ENCODE measurements at places on chromosomes 3 and 15.
A peak's percentile ranks its signal among the peaks of the same experiment; 100 is the strongest.

GRCh38 chr15:54644796-54645195 lies 551.9 kb downstream of the RSL24D1 start:
- no peak for DNase-seq

DNA sequence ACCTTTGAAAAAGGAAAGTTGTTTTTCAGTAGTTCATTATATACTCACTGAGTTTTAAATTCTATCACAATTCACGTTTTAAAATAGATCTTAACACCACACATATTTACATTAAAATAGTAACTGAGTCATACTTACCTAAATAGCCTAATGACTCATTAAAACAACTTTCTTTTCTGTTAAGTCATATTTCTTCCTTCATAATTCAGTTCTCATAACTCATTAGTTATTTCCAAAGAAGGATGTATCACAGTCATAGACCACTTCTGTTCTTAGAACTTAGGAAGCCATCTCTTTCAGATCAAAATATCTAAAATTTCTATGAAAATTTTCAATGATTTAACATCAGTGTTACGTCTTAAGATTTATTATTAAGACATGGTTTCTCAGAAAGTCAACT lies 885.9 kb downstream of the FHIT start:
- no peak for DNase-seq

DNA sequence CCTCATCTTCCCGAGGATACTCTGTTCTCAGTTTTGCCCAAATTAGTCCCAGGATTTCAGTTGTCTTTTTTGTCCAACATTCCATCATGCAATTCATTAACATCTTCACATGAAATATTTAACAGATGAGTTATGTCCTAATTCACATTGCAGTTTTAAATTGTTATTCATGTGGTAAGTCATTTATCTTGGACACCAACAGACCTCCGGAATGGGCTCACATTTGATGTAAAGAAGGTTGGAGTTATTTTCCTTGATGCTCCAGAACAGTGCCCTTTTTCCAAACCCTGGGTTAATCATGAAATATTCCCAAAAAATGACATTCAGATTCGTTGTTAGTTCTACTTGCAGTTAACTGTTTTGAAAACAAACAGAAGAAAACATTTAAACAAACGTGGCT lies 32.8 kb upstream of the LRTM1 start:
- DNase-seq, result no peak

DNA sequence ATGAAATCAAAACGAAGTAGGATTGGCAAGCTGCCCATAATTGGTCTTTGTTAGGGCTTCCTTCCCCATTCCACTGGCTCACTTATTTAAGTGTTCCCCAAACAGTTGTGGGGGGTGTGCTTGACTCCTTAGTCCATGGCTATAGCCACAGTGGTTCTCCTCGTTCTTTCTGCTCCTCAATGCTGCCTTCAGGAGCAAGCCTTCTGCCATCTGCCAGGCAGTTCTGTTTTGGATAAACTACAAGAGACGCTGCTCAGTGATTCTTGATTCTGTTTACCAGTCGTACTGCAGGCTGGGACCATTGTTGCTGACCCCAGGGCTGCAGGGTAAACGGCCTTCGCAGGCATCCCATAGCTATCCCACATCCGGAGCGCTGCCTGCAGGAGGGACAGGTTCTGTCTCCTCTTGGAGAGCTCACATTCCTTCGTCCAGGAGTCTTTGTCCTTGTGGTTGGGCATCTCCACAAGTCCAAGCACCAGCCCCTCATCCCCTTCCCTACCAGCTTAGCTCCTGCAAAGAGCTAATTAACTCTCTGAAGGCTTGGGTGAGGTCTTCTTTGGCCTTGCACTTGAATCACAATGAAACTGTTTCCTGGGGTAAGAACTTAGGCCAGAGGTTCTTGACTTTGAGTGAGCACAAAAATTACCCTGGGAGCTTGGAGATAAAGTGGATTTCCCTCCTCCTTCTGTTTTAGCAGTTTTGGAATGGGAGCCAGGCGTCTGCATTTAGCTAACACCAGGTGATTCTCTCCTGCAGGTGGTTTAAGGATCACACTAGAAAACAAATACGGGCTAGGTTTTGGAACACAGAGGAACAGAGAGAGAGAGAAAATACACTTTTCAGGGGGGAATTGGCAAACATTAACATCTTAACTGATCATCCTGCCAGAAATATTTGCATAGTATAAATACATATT lies 114.9 kb downstream of the SV2B start:
- DNase-seq, result no peak

DNA sequence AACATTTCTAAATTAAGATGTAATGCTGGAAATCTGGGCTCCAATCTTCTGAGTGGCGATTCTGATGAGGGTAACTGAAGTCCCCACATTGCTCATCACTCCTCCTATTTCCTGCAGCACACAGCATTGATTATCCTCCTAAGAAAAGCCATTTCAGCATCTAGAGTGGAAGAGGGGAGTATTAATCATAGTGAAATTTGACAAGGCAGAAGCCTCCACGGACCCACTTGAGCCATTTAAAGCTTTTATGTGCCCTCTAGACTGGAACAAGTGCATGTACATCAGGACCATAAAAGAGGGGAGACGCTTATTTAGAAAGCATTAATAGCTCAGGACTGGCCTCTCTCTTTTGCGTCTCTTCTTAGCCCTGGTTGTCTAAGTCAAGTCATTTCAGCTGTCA lies 25.8 kb downstream of the AQP9 start:
- no peak for DNase-seq

- no peak for DNase-seq
These were observed 12.8 kb downstream of the C15orf39 start for GRCh38 chr15:75214293-75215096.

GRCh38 chr3:114942773-114943172 lies 204.3 kb downstream of the ZBTB20 start:
- no peak for DNase-seq

GRCh38 chr3:196216089-196216564 lies at the start of gene SLC51A:
SLC51A (plus strand) TSS chr3:196216534; CDS start chr3:196216713, 179 bp downstream.
- DNase-seq, result no peak

DNA sequence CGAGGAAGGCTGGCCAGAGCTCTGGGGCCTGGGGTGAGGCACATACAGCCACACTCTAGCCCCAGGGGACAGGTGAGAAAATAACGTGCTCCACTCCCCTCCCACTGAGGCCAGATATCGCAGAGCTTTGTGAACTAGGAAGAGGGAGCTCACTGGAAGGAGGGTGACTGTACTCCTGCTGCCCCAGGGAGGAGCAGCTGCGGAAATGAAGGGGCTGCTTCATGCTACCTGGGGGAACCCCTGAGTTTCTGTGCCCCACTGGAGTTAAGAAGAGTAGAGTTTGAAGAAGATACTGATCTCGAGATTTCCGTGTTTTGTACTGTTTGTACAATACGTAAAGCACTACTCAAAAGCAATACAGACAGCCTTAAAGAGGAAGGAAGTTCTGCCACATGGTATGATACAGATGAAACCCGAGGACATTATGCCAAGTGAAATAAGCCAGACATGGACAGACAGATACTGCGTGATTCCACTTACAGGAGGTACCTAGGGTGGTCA lies 44.6 kb downstream of the CMTM6 start:
- peak; percentile 42 for DNase-seq

- DNase-seq, result no peak
These were observed 26.2 kb upstream of the CFAP161 start for GRCh38 chr15:81107889-81108288.

- DNase-seq, result no peak
These were observed 1.7 kb downstream of the CCDC9B start for GRCh38 chr15:40338921-40339620.

GRCh38 chr3:43254125-43254524 lies 32.2 kb upstream of the SNRK start:
- DNase-seq, result no peak

DNA sequence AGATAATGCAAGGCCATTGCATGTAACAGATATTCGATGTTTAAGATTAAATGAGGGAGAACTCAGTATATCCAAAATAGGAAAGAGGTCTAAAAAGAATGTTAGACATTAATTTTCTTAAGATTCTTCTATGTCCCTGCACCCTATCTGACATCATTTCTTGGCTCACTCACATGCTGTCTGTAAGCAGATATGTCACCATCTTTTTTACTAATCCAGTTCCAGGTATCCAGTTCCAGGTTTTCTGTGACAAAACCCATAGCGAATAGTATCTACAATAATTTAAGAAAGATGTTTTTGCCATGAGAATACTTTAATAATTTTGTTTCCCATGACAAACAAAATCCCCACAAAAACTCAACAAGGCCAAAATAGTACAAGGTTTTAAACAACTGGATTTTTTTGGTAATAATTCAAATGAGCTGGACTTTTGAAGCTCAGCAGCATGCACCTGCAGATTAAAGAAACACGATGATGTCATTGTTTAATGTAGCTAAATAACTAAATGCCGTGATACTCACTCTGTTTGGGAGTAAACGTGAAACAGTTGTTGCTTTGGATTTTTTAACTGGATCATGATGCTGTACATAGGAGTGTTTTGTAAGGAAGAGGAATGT lies 867.6 kb downstream of the EPHA3 start:
- DNase-seq, result no peak

GRCh38 chr15:88636654-88637053 lies 2.2 kb upstream of the ISG20 start:
- DNase-seq, result no peak

DNA sequence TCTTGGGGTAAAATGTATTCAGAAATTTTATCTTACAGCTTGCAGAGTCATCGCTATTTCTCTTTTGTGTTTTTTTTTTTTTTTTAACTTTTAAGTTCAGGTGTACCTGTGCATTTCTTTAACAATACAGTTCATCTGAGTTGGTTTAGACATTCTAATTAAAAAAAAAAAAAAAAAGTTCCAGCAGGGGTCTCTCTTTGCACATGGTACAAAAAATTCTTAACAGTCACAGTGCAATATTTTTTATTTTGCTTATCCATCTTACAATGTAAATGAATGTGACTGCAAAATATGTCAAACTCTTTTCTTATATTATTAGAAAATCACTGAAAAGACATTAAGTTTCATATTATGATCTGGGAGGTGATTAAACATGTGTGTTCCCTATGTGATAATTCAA lies 47.5 kb upstream of the SLC9A9 start:
- no peak for DNase-seq

DNA sequence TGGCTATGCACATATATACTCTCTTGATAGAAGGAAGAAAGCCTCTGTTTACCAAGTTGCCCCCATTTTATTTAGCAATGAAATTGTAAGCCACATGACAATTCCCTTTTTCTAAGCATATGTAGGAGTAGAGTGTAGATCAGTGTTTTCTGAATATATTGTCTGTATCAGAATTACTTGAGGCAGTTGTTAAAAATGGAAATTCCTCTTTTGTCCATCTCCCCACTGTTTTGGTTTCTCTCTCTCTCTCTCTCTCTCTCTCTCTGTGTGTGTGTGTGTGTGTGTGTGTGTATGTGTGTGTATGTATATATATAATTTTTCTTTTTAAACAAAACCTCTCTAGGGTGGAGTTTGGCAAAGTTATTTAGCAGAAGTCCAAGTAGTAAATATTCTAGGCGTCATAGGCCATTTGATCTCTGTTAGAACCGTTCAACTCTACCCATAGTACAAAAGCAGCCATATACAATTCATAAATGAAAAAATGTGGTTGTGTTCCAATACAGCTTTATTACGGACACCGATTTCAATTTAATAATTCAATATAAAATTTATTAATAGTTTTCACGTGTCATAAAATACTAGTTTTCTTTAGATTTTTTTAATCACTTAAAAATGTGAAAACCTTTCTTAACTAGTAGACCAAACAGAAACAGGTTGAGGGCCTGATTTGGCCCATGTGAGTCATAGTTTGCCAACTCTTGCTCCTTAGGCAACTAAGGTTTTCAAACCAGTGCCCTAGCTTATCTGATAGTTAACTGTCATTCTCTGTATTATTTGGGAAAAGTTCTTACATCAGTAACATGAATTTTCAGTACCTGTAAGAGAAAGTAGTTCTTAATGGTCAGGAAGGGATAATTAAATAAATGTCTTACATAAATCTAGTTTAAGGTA lies 39.8 kb downstream of the UBE2E1 start:
- DNase-seq, result no peak

DNA sequence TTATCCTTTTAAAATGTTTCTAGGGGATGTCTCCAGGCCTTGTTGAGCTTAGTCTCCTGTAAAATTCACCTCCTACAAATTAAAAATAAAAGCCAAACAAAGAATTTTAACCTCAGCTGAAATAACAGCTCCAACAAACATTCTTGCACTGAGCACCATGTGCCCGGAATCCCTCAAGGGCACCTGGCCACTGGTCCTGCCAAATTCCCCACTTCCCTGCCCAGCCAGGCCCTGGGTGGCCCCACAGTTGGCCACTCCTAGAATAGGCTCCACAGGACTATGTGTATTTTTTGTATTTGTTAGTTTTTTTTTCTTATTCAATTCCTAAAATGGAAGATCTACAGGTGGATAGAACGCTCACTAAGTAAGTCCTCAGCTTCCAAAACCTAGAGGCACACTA lies 33.1 kb upstream of the PLA2G4E start:
- no peak for DNase-seq

DNA sequence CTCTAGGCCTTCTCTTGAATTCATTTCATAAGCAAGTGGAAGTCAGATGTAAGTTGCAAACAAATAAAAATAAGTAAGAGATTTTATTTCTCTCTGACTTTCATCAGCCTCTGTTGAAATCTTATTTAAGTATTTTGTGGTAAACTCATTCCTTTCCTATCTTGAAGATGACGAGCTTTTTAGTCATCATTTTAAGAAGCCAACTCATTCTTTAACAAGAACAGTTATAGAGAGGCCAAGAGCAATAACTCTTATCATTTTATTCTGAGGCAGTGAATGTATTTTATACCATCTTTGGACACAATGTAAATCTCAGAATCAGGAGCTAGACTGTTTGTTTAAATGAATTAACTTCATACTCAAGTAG lies 147.5 kb upstream of the MBNL1 start:
- no peak for DNase-seq

GRCh38 chr3:61561374-61562041 lies at the start of gene PTPRG:
PTPRG (plus strand) TSS chr3:61561571; CDS start chr3:61562288, 717 bp downstream.
- no peak for DNase-seq

DNA sequence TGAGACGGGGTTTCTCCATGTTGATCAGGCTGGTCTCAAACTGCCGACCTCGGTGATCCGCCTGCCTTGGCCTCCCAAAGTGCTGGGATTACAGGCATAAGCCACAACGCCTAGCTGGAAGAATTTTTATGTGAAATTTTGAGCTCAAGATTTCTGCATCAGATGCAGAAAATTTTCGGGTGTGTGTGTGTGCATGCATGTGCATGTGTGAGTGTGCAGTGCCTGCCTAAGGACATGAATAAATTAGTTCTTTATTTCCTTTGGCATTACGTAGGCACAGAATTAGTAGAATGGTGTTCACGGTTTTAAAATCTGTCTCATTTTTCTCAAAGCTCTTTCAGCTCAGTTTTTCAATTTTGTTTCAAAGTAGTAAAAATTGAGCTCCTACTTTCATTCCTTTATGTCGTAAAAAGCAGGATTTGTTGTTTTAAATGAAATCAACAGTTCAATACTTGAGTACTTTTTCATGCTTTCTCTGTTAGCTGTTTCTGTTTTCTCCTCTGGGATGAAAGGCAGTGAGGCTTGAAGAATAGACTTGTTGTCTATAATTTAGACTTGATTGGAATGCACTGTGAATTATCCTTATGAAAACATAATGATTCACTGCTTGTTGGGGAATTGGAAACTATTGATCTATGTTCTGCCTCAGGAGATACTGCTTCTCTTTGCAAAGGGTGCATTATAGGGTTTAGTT lies 23.3 kb upstream of the RAB11A start:
- DNase-seq, result no peak
